ENCODE measurements at places on chromosomes 12 and 14.
A peak's percentile ranks its signal among the peaks of the same experiment; 100 is the strongest.

DNA sequence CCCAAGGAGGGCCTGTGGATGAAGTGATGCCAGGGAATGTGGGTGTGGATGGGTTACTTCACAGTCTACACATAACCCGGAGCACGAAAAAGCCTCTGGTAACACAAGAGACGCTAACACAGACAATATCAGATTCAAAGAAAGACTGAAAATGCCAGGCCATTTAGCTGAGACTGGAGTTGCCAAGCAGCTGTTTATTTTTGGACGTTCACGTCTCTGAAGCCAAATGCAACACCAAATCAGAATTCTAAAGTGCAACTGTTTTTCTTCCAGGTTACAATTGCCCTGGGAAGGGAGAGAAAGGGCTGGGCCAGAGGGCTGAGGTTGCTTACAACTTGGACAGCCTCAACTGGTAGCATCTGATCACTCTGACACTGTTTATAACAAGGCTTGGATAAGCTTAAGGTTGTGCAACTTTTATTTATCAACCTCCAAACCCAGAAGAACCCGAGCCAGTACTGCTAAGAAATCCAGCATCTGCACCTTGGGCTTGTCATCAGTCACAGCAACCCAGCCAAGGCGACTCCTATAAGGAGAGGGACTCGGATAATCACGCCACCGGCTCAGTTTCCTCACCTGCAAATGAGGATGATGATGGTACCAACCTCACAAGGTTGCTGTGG lies 24.8 kb downstream of the NUAK1 start:
- no peak for DNase-seq

- no peak for DNase-seq
Measured at GRCh38 chr12:127750076-127750840, 516.7 kb upstream of the TMEM132C start.

- DNase-seq, result no peak
Measured at GRCh38 chr12:52836042-52836466, 1.9 kb upstream of the KRT79 start.

GRCh38 chr12:113136128-113136989 lies 798 bp upstream of the RASAL1 start:
- no peak for DNase-seq

GRCh38 chr12:8057306-8057705 lies 8.9 kb downstream of the C3AR1 start:
- DNase-seq, result no peak

GRCh38 chr14:93629643-93630042 lies 158.6 kb downstream of the PRIMA1 start:
- no peak for DNase-seq

DNA sequence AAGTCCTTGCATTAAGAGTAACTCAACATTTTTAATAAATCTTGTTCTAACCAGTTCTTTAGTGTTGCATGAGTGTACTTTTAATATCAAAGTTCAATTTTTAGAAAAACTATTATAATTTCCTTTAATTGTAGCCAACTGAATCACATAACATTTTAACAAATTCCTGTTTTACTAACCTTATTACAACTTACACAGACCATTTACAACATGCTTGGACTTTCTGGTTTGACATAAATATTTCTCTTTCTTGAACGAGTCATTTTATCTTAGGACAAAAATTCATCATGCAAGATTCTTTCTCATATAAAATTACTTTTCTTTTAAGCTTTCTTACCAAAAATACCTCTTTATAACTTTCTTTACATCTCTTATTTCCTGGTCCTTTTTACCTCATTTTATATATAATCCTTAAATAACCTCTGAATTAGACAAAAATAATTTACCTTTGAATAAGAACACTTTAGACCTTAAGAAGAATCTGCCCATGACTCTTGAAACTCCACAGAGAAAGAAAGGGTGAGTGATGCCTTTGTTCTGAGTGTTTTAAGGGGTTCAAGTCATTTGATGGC lies 3.9 kb downstream of the SLCO1A2 start:
- DNase-seq, result no peak

- DNase-seq, result no peak
Measured at GRCh38 chr12:69544087-69544486, 41.2 kb upstream of the CCT2 start.

DNA sequence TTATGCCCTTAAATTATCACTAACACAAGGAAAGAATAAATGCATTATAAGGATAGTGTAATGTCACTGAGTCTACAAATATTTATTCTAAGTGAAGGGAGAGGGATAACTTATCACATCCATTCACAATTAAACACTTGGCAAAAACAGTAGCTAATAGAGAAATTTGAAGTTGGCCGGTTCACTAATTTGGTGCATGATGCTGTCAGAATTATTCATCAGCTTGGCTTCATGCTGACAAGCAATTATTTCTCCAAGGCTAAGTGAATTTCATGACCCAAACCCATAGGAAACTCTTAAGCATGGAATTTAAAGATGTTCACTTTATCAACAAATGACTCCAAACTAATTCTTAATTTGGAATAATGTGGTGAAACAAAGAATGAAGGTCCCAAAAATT lies 25.0 kb upstream of the NR1H4 start:
- DNase-seq, result no peak

- no peak for DNase-seq
Measured at GRCh38 chr12:42696406-42697149, 107.0 kb upstream of the PRICKLE1 start.

DNA sequence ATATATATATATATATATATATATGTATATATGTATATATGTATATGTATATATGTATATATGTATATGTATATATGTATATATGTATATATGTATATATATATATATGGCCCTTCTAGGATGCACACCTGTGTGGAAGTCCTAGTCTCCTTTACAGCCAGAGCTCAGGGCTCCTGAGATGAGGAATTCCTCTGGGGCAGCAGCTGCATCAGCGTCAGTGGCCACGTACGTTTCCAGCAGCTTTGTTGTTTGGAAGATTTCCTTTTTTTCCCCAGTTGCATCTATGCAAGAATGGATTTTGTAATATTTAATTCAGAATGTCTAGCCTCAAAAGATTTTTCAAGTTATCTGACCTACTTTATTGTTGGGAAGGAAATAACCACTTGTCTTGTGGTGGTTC lies 68.6 kb downstream of the TNFAIP2 start:
- no peak for DNase-seq

- DNase-seq, result no peak
Measured at GRCh38 chr14:31265701-31266398, 58.3 kb upstream of the HECTD1 start.

- DNase-seq, result no peak
Measured at GRCh38 chr12:51873251-51873994, 14.5 kb upstream of the ANKRD33 start.

- no peak for DNase-seq
Measured at GRCh38 chr14:105089746-105090492, 24.7 kb upstream of the GPR132 start.

DNA sequence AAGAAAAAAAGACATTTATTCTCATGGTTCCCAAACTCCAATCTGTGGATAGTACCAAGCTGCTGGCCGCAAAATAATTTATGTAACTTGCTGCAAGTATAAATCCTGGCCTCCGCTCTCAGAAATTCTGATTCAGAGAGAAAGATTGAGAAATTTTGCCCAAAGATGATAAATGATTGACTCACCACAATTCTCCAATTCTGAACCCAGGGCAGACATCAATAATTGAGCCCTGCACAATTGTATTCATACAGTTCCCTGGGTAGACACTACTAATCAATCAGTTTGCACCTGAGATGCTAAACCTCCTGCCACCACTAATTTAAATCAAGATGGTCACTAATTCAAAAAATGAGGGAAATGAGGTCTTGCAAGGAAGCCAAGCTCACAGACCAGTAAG lies 38.2 kb downstream of the TRPV4 start:
- DNase-seq, result no peak

DNA sequence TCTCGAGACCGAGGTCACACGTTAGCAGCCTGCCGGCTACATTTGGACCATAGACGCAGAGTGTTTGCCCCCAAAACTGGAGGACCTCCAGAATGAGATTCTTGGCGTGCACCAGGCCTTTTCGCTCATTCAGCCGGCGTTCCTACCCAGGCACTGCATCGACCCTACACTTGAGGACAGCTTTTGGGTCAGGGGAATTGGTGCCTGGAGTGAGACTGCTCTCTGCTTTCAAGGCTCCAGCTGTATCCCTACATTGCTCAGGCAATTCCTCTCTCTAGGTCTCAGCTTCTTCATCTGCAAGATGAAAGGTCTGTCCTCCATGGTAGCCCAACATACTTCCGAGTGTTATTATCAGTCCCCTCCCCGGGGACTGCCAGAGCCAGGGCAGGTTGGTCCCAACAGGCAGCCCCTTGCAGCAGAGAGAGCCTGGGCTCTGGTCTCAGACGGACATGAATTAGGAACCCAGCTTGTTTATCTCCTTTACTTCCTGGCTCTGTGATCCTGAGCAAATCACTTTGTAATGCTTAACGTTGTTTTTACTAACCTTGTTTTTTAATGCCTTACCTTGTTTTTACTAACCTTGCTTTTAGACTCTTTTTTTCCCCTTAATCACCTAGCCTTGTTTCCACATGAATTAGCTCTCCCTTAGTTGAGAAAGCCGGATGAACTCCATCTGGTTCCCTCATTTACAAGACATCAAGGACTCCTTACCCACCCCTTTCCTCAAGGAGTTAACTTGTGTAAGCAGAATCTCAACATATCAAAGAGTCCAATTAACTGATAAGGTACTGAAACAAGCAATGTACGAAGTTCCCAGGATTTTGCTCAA lies 892 bp downstream of the TCHP start:
- DNase-seq, result no peak

GRCh38 chr14:73788317-73788598 lies 63.4 kb upstream of the PTGR2 start:
- DNase-seq, result no peak

DNA sequence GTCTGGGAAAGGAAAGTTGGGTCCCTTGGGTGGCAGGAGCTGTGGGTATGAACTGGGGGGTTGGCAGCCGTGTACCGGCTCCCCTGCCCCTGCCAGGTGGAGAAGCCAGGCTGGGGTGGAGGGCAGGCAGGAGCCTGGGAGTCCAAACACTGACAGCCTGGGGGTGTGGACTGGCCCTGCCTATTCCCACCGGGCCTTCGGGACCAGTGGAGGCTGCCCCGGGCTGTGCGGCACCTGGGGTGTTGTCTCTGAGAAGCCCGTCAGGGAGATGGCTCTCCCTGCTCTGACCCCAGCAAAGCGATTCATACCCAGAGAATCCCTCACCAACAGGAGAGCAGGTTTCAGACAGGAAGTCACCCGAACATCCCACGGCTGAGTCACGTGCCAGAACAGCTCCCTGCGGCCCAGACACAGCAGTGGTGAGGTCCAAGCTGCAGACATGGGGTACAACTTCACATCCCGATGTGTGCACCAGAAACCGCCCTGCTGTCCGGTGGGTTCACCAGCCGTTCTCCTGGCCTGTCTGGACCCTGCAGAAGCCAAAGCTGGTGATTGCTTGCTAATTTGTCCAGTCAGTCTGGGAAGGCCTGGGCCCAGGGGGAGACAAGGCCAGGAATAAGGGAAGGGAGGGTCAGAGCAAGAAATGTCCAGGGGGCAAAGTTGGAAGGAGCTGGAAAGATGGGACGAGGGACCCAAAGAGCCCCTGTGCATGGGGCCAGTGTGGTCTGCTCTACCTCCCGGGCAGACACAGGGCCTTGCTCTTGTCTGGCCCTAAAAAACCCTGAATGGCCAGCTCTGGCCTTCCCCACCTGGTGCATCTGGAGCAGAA lies 2.1 kb upstream of the GPR132 start:
- DNase-seq, result no peak

- DNase-seq, result peak; percentile 50
Measured at GRCh38 chr14:67618617-67619063, 1.1 kb upstream of the ARG2 start.

GRCh38 chr14:36988989-36989388 lies 183.4 kb downstream of the SLC25A21 start:
- no peak for DNase-seq

DNA sequence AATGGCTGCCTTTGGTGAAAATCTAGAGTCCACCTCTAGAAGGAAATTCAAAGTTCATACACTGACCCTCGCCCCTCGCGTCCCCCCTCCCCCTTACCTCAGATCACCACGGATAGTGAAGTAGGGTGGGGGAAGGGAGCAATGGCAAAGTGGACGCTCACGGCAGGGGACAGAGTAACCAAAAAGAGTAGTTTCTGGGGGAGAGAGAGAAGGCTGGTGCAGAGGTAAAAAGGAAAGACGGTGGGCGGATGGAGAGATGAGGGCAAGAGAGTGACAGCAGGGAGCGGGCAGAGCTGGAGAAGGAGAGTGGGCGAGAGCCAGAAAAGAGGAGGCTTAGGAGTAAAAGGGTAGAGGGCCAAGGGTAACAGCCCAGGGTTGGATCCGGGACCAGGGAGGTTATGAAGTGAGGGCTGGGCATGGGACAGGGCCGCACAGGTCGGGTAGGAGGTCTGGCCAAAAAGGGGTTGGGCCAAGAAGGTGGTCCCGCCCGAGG lies 423 bp downstream of the ALDH6A1 start:
- DNase-seq, result no peak

DNA sequence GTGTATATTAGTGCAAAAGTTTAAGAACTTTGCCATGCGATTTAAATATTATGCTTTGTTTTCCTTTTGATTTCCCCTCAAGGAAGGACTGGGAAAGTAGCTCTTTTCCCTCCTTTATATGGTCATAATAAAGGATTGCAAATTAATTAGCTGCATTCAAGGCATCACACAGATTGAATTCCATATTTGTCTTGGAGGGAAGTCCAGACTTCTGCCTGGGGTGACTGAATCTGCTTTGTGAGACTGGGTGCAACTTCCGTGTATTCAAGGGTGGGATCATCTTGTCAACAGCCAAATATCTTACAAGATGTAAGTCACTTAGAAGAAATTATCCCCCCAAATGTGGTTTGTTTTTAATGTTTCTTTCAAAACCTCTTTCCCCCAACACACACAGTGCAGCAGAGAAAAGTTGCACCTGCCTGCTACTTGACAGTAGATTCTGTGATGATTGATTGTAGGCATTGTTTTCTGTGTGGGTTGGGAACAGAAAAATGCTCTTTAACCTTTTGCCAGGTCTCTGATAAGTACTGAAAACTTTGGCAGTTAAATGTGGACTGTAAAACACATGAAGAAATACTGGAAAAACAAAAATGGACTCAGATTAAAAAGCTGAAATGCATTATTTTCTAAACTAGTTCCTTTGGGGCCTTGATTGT lies 28.4 kb downstream of the STK38L start:
- DNase-seq, result no peak
